ENCODE measurements at places on chromosomes 5 and 9. TPM values are rescaled to one million over a fixed set of nuclear protein-coding genes. Genes with fewer than 3 reads are reported as not detected.

SAXO1 gene
- 0.13 TPM for polyA plus RNA-seq

- DNase-seq = no peak
Observed at GRCh38 chr5:65203746-65204145, 278.0 kb downstream of the ADAMTS6 start.

- no peak for DNase-seq
Observed at GRCh38 chr9:83220730-83221129, 157.8 kb upstream of the RASEF start.

- DNase-seq = no peak
Observed at GRCh38 chr9:134272302-134273023, 53.8 kb upstream of the RXRA start.

GRCh38 chr5:57298985-57299491 is 125.2 kb downstream of the GPBP1 start:
- DNase-seq = peak; percentile 61

DNA sequence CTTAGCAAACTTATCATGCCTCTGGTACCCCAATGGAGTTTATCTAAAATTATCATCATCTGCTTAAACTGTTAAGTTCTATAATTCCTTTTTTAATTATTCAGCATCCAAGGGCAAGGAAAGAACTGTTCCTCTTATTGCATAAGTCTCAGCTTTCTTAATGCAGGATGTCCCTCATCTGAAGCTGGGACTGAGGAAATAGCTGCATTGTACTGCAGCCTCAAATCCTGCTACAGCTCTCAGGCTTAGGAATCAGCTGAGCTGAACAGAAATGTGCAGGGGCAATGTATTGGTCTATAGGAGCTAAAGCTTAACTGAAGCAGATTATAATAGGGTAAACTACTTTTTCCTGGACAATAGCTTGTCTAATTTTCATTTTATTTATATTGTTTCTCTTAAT is 48.0 kb downstream of the HAPLN1 start:
- no peak for DNase-seq

- no peak for DNase-seq
Observed at GRCh38 chr5:168648576-168648975, 69.4 kb upstream of the PANK3 start.

GRCh38 chr9:79155308-79155707 is 416.5 kb upstream of the TLE4 start:
- no peak for DNase-seq

All from naive thymus-derived CD4-positive, alpha-beta T cell (primary cell).